ENCODE measurements at places on chromosomes 16 and 17. TPM values are rescaled to one million over a fixed set of nuclear protein-coding genes. Genes with fewer than 3 reads are reported as not detected.

Gene MEIOB
- not detected for total RNA-seq

Gene ADCY9
- total RNA-seq: 59.0 TPM

Gene PIK3R6
- total RNA-seq: 0.58 TPM

Gene CDH5
- 21.4 TPM for total RNA-seq

Gene GAS2L2
- 0.27 TPM for total RNA-seq

Gene TBC1D28
- not detected for total RNA-seq

Gene OR1E1
- total RNA-seq: 0.34 TPM

Gene BRIP1
- total RNA-seq: 0.40 TPM

DNA sequence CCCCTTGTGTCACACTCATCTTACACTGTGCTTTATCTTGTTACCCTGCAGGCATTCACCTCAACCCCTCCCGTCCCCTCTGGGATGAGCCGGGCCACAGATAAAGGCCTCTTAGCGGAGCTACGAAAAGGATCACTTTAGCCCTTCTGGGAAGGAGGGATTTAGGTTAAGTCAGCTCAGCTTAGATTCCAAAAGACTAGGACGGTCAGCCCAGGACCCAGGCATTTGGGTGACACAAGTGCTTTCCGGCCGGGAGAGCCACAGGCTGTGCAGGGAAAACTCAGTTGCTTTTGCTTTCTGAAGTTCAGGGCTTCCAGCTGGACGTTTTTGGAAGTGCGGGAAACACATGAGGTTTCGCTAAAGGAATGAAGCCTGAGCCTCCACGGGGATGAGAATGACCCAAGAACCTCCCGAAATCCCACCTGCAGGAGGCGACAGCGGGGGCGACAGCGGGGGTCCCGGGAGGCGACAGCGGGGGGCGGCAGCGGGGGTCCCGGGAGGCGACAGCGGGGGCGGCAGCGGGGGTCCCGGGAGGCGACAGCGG, 11.6 kb upstream of the METRNL start:
- no peaks in the 10 kb centered on the region for H3K27me3 ChIP-seq
- H3K4me1 ChIP-seq: no peaks in the 10 kb centered on the region
- H3K27ac ChIP-seq: no peak overlapping the region
- DNase-seq: no peak

GRCh38 chr17:39235555-39236449, 10.1 kb upstream of the STAC2 start:
- H3K27ac ChIP-seq: no peak overlapping the region
- H3K4me3 ChIP-seq: no peak overlapping the region
- no peaks in the 10 kb centered on the region for H3K36me3 ChIP-seq
- H3K27me3 ChIP-seq: peaks cover 4% of the 10 kb centered on the region

GRCh38 chr17:76014925-76015261, 12.2 kb downstream of the EVPL start:
- no peak overlapping the region for H3K27ac ChIP-seq
- peaks cover 3% of the 10 kb centered on the region for H3K4me1 ChIP-seq
- no peak for DNase-seq
- H3K36me3 ChIP-seq: no peaks in the 10 kb centered on the region

DNA sequence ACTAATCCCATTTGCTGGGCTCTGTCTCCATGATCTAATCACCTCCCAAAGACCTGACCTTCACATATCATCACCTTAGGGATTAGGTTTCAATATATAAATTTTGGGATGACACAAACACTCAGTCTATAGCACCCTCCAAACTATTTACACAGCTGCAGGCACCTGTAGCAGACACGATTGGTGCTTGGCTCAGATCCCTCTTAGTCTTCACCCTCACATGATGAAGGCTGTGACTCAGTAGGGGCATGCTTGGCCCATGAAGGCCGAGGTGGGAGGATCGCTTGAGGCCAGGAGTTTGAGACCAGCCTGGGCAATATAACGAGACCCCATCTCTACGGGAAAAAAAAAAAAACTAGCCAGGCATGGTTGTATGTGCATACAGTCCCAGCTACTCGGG, 73.5 kb downstream of the HS3ST2 start:
- H3K4me3 ChIP-seq: no peak overlapping the region
- H3K4me1 ChIP-seq: no peaks in the 10 kb centered on the region
- H3K27me3 ChIP-seq: no peaks in the 10 kb centered on the region
- no peak overlapping the region for H3K27ac ChIP-seq
- no peak for DNase-seq

DNA sequence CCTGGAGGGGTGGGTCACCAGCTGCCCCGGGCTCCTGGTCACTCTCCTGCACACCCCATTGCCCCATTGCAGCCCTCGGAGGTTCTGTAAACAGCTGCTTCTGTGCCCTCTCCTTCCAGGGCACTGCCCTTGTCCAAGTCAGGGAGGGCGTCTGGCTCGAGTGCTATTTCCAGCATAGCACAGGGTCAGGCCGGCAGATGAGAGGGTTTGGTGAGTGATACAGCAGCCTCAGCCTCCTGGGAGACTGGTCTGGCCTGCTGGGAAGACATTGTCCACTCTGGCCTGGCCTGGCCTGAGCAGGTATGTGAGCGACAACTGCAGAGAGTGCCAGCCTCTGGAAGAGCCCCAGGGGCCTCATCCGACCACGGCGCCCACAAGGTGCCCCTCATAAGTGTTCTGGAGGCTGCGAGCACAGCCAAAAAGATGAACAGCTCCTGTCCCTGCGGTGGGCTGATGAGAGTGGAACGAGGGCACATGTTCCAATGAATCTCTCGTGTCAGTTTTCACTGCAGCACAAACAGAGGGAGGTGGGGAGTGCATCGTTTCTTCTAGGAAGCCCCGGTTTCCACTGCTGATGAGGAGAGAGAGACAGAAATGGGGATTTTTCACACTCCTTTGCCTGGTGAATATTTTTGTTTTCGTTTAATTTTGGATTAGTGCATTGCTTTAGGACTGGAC, 105.8 kb upstream of the SDK2 start:
- H3K36me3 ChIP-seq: no peaks in the 10 kb centered on the region
- H3K27ac ChIP-seq: no peak overlapping the region
- H3K27me3 ChIP-seq: no peaks in the 10 kb centered on the region
- no peak for DNase-seq
- no peak overlapping the region for H3K4me3 ChIP-seq

- no peaks in the 10 kb centered on the region for H3K4me1 ChIP-seq
- no peak overlapping the region for H3K4me3 ChIP-seq
- no peak for DNase-seq
- H3K27me3 ChIP-seq: peaks cover 2% of the 10 kb centered on the region
- no peak overlapping the region for H3K27ac ChIP-seq
Observed at GRCh38 chr17:72264682-72265405, 144.0 kb downstream of the SOX9 start.

DNA sequence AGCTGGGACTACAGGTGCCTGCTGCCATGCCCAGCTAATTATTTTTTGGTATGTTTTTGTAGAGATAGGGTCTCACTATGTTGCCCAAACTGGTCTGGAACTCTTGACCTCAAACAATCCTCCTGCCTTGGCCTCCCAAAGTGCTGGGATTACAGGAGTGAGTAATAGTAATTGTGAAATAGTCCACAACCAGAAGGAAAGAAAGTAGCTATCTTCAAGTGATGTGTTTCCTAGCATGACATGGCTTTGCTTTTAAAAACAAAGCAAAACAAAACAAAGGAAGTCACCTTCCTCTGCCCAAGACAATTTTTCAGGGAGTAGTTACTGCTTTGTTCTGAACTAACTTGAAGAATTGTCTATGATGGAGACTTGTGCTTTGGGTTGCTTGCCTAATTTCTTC, 27.0 kb downstream of the ATP6V0A1 start:
- no peak for DNase-seq
- H3K27me3 ChIP-seq: no peaks in the 10 kb centered on the region
- H3K36me3 ChIP-seq: peaks cover 26% of the 10 kb centered on the region

- H3K36me3 ChIP-seq: peaks cover 4% of the 10 kb centered on the region
- no peak overlapping the region for H3K27ac ChIP-seq
Observed at GRCh38 chr17:11953924-11954323, 43.4 kb downstream of the ZNF18 start.

- H3K27ac ChIP-seq: no peak overlapping the region
- no peak for DNase-seq
- no peak overlapping the region for H3K4me3 ChIP-seq
- H3K4me1 ChIP-seq: peaks cover 22% of the 10 kb centered on the region
Observed at GRCh38 chr17:82007495-82008257, 15.0 kb downstream of the CENPX start.

DNA sequence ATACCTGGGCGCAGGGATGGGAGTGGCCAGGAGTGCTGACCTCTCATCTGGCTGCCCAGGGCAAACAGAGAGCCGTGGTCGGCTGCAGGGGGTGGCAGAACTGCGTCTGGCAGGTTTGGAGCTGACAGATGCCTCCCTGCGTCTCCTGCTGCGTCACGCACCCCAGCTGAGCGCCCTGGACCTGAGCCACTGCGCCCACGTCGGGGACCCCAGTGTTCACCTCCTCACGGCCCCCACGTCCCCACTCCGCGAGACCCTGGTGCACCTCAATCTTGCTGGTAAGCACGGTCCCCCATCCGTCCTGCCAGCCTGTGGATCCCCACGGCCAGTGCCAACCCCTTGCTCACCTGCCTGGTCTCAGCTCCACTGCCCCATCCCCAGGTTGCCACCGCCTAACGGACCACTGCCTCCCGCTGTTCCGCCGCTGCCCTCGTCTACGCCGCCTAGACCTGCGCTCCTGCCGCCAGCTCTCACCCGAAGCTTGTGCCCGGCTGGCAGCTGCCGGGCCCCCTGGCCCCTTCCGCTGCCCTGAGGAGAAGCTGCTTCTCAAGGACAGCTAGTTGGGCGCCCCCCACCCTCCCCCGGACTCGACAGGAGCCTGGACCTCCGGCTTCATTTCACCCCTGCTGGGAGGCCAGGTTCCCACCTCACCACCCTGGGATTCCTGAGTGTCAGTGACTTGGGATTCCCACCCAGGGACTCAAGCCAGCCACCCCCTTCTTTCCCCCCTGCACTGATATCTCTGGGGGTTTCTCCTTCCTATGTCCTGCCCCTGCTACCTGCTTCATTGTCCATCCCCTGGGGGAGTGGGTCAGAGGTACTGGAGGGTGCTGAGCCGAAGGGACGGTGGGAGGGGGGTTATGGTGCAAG, 2.0 kb upstream of the ORAI3 start:
- peaks cover 23% of the 10 kb centered on the region for H3K36me3 ChIP-seq
- no peak for DNase-seq
- H3K27ac ChIP-seq: no peak overlapping the region
- peaks cover 19% of the 10 kb centered on the region for H3K4me1 ChIP-seq
- H3K4me3 ChIP-seq: no peak overlapping the region
- no peaks in the 10 kb centered on the region for H3K27me3 ChIP-seq

GRCh38 chr17:69326377-69327059, 415 bp downstream of the ABCA5 start:
- H3K36me3 ChIP-seq: peaks cover 3% of the 10 kb centered on the region
- H3K27ac ChIP-seq: peak overlapping the region; percentile 97
- no peak for DNase-seq
- H3K27me3 ChIP-seq: no peaks in the 10 kb centered on the region
- peaks cover 34% of the 10 kb centered on the region for H3K4me1 ChIP-seq
- peak overlapping the region; percentile 90 for H3K4me3 ChIP-seq

DNA sequence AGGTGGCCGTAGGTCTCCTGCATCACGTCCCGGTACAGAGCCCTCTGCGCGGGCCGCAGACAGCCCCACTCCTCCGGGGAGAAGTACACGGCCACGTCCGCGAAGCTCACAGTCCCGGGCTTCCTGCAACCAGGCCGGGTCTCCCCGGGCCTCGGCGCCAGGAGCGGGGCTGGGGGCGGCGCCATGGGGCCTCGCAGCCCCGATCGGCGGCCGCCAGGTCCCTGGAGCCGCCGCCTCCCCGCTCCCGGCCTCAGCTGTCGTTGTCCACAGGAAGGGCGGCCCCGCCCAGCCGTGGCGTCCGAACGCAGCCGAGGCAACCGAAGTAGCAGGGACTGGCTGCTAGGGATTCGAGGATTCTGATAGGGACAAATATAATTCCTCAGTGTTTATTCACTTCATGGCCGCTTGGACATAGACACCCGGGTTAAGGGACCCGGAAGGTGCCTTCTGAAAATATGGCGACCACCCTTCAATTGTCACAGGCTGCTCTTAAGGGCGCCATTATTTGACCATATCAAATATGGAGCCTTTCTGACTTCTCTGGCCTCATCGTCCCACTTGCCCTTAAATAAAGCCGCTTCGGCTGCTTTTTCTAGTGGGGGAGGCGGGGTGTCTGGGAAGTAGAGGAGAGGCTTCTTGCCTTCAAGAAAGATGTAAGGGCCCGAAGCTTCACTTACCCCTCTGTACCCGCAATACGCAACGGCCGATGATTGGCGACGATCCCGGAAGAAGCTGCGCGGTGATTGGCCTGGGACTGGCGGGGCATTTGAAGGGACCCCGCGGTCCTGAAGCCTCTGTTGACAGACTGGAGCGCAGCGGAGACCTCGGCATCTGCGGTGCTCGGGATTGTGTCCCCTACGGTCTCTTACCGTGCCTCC, at the start of gene ZNF688:
TSS of gene ZNF688 (minus strand) at position 270 of the 878 bp plus-strand sequence. CDS start at position 185, 85 bp downstream.
- H3K4me3 ChIP-seq: peak within 1 kb of the TSS; percentile 91
- H3K36me3 ChIP-seq: peaks cover 9% of the 10 kb centered on the region
- peak within 1 kb of the TSS; percentile 97 for H3K27ac ChIP-seq
- H3K4me1 ChIP-seq: peaks cover 16% of the 10 kb centered on the region
- H3K27me3 ChIP-seq: no peaks in the 10 kb centered on the region

GRCh38 chr17:40203131-40203530, 16.0 kb upstream of the WIPF2 start:
- no peak overlapping the region for H3K4me3 ChIP-seq
- H3K27ac ChIP-seq: no peak overlapping the region
- H3K27me3 ChIP-seq: no peaks in the 10 kb centered on the region

- no peak overlapping the region for H3K27ac ChIP-seq
- H3K27me3 ChIP-seq: no peaks in the 10 kb centered on the region
- H3K36me3 ChIP-seq: no peaks in the 10 kb centered on the region
- no peak for DNase-seq
- no peak overlapping the region for H3K4me3 ChIP-seq
- no peaks in the 10 kb centered on the region for H3K4me1 ChIP-seq
Observed at GRCh38 chr17:76148015-76148326, 6.9 kb upstream of the FOXJ1 start.

- no peaks in the 10 kb centered on the region for H3K4me1 ChIP-seq
- no peaks in the 10 kb centered on the region for H3K36me3 ChIP-seq
- H3K4me3 ChIP-seq: no peak overlapping the region
- no peak for DNase-seq
- H3K27me3 ChIP-seq: no peaks in the 10 kb centered on the region
Observed at GRCh38 chr16:75957870-75958269, 231.6 kb upstream of the CPHXL start.

GRCh38 chr17:52986056-52986662, 827.6 kb upstream of the CA10 start:
- H3K27ac ChIP-seq: no peak overlapping the region
- no peaks in the 10 kb centered on the region for H3K27me3 ChIP-seq
- no peaks in the 10 kb centered on the region for H3K36me3 ChIP-seq
- no peak for DNase-seq
- no peaks in the 10 kb centered on the region for H3K4me1 ChIP-seq

DNA sequence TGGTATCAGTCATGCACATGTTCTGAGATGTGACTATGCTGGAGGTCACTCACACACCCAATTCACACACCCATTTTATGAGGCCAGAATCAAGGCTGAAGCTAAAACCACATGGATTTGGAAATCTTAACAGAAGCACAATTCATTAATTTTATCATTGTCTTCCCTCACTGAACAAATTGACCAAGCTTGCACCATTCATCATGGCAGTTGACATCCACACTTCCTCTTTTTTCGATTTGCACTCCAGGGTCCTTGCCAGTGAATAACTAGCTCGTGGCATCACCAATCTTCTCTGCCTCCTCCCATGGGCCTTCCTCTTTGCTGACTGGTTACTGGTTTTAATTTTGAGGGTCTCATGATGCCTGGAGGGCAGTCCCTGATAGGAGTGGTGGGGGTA, 123.0 kb upstream of the ASIC2 start:
- no peak overlapping the region for H3K27ac ChIP-seq
- no peaks in the 10 kb centered on the region for H3K36me3 ChIP-seq
- DNase-seq: no peak
- no peaks in the 10 kb centered on the region for H3K27me3 ChIP-seq
- no peaks in the 10 kb centered on the region for H3K4me1 ChIP-seq

- H3K4me1 ChIP-seq: no peaks in the 10 kb centered on the region
- H3K4me3 ChIP-seq: no peak overlapping the region
- H3K27ac ChIP-seq: no peak overlapping the region
Observed at GRCh38 chr16:65531475-65531874, 409.6 kb upstream of the CDH11 start.
